ENCODE measurements at places on chromosomes 13 and 19. TPM values are rescaled to one million over a fixed set of nuclear protein-coding genes. Genes with fewer than 3 reads are reported as not detected.

DNA sequence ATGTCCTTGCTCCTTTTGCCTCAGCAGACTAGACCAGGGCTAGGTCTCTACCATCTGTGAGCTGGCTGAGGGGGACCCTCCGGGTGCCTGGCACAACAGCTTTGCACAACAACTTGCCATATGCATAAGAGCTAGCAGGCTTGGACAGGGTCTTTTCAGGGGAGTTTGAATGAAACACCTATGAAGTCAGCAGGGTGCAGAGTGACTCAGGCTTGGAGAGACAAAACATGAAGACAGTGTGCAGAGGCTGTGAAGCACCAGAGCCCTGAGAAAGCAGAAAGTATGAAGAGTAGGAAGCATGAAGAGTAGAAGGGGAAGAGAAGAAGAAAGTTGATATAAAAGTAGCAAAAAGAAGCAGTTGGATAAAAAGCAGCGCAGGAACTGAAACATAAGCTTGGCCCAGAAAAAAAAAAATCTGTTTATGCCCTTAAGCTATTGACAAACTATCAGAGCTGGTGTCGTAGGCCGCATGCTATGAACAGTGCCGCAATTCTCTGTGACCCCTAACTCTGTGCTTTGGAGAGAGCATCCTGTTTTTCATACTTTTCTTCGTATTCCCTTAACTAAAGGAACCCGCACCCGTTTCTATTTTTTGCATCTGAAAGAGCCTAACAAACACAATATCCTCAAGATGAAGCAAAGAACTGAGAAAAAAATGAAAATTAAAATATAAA, 52.7 kb upstream of the FAM216B start:
- no peak for DNase-seq

GRCh38 chr13:94813920-94814475, 101.7 kb upstream of the SOX21 start:
- DNase-seq = no peak

GRCh38 chr13:48908381-48909055, 67.2 kb upstream of the FNDC3A start:
- no peak for DNase-seq

GRCh38 chr19:1361601-1362386, 21.9 kb upstream of the NDUFS7 start:
- DNase-seq = no peak

DNA sequence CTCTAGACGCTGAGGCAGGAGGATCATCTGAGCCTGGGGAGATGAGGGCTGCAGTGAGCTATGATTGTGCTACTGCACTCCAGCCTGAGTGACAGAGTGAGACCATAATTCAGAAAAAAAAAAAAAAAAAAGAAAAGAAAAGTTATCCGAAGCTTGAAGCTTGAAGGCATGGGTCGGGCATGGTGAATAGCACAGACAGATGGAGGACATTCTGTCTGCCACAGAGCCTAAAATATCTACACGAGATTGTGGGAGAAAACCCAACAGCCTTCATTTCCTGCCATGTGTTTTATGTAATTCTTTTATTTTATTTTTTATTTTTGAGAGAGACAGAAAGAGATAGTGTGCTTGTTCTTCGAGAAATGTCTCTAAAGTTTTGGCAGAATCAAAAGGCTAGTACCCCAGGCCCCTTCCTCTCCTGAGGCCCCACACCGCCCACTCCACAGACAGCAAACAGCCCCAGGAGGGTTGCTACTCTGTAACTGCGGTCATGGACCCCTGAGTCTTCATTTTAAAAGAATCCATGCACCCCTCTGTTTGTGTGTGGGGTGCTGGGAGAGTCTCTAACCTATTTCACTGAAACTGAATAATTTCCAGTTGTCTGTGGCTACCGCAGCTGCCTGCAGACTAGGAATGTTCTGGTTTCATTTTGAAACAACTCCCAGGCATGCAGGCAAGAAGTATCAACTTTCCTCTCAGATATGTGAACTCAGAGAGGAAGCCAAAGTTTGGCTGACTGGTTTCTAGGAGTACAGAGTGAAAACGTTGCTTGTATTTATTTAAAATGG, 38.4 kb upstream of the RCBTB2 start:
- DNase-seq = no peak

The CRLF1 gene
- not detected for total RNA-seq

The SLC17A7 gene
- total RNA-seq = 0.20 TPM

The UPK1A gene
- not detected for total RNA-seq
